ENCODE measurements at places on chromosomes 2 and 18. TPM values are rescaled to one million over a fixed set of nuclear protein-coding genes. Genes with fewer than 3 reads are reported as not detected.

DNA sequence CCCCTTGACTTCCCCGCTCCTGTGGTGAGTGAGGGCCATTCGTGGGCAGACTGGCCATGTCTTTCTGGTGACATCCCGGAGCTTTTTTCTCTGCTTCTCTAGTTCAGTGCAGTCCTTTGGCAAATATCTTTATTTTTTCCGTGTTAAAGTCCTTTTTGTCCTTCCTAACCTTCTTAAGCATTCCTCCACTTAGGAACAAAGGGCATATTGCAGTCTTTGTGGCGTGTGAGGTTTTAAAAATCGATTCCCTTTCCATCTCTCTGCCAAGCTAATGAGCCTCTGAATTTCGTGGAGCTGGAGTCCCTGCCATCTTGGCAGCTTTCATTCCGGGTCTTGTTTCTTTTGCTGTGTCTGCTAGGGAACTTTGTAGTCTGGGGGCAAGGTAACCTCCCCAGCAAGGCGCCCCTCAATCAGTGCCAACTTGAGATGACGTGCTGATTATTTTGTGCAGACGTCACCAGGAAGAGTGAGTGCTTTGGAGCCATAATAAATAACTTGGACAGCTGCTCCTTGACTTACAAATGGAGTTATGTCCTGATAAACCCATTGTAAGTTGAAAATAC, 5.1 kb downstream of the CNNM3 start:
- no peak for DNase-seq

DNA sequence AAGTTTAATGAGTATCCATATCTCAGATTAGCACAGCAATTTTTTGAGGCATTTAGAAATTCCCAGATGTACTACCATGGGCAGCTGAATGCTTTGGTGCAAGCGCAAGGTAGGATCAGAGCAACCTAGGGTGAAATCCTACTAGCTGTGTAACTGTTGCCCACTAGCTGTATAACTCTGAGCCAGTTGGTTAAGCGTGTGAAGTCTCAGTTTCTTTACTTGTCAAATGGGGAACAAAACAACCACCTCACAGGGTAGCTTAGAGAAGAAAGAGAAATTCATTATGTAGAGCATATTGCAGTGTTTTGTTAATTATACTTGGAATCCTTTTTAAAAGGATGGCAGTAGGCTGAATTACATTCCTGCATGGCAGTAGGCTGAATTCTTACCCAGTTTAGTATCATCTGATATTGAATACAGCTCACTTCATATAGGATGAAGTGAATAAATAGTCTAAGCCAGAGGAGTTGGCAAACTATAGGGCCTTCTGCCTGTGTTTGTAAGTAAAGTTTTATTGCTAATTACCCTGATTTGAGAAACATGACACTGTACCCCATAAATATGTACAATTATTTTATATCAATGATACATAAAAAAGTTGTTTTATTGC, 180.7 kb downstream of the PLCL1 start:
- no peak for DNase-seq

The SLC4A5 gene
- 4.3 TPM for total RNA-seq

- DNase-seq, result no peak
Observed at GRCh38 chr2:176039375-176039774, 37.3 kb upstream of the LNPK start.

GRCh38 chr2:10171006-10171800, 48.7 kb downstream of the RRM2 start:
- no peak for DNase-seq

- DNase-seq, result no peak
Observed at GRCh38 chr18:54351186-54351585, 6.5 kb downstream of the STARD6 start.

GRCh38 chr2:110777531-110778311, 45.3 kb downstream of the ACOXL start:
- DNase-seq, result no peak

DNA sequence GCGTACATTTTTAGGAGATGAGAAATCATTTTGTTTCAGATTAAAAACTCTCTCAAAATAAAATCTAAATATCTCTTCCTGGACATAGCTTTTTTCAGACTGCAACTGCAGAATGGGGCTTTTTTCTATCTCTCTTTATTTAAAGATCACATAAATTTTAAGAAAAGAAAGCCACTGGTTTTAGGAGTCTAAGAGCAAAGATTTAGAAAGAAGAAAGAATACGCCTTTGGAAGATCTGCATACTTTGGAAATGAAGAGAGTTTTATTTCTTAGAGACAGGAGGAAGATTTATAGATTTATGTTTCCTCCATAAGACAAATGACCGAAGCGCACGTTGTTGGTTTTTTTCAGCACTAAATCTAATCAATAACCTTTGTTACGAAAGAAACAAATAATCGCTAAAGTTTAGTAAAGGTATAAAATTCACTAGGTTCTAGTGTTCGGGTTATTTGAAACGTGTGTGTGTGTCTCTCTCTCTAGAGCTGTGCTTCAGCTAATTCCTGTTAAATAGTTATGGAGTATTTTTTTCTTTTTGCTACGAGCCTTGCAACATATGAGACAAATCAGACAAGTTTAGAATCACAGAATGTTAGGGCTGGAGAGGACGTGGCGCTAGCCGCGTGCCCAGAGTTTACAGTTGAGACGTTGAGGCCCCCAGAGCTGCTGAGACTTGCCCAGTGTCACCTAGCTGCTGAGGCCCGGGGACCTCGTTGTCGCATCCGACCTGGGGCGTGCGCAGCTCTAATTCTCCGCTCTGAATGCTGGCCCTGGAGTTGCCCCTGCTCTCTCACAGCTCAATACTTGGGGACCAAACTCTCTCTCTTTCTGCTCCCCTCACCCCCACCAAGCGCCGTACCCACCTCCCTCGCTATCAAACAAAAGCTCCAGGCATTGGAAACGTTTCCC, 69.9 kb downstream of the CTAGE1 start:
- DNase-seq, result no peak

DNA sequence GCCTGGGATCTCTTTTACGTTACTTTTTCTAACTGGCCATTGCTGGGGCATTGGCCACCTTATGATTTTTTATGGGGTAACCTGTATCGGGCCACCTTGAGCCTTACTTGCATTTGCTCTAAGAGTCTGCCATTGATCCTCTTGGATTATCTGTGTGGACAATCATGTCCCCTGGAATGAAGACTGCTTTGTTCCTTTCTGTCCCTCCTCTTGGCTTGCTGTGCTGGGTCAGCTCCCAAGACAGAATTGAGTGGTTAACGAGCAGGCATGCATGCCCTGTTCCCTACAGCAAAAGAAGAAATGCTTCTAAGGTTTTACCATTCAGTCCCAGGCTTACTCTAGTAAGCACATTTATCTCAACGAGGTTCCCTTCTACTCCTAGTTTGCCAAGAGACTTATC, 46.3 kb downstream of the MAL start:
- DNase-seq, result no peak

DNA sequence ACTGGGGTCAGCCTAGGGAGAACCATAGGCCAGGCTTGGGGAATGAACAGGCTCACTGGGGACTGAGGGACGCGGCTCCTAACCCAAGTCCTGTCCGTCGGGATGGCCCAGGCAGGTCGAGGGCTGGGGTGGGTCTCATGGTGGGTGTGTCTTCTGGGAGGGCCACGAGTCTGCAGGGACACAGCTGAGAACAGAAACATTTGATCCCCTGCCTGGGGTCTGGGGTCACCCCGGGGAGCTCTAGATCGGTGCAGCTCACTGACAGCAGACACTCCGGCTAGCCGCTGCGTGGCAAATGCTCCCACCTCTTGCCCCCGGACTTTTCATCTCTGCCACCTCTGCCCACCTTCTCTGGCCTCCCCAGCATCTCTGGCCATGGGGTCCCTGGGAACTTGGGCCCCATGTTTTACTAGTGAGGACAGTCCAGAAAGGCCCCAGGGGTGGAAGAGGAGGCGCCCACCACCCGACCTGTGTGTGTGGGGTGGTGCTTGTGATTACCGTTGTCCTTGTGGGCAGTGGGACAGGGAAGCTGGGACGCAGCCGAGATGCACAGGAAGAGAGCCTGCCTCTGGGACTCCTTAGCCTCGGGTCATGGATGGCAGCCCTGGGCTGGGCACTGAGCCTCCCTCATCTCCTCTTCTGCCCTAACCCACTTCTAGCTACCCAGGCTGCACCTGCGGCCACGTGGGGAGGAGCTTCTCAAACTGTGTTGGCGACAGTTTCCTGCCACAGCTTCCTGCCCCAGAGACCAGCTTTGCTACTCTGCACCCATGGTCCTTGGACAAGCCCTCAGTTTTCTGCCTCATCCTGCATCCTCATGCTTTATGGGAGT, 4.9 kb downstream of the ZAP70 start:
- DNase-seq, result peak; percentile 81

GRCh38 chr2:45275242-45275805, 266.1 kb upstream of the SIX2 start:
- DNase-seq, result no peak

Measured in hematopoietic multipotent progenitor cell (in vitro differentiated cells).